Activated T-helper 1 cell treated with Interleukin-2 at 50 U/mL for 16 hours (primary cell): ENCODE measurements at places on chromosomes 7 and 10.

- no peak for DNase-seq
Measured at GRCh38 chr7:24192053-24192452, 91.9 kb upstream of the NPY start.

DNA sequence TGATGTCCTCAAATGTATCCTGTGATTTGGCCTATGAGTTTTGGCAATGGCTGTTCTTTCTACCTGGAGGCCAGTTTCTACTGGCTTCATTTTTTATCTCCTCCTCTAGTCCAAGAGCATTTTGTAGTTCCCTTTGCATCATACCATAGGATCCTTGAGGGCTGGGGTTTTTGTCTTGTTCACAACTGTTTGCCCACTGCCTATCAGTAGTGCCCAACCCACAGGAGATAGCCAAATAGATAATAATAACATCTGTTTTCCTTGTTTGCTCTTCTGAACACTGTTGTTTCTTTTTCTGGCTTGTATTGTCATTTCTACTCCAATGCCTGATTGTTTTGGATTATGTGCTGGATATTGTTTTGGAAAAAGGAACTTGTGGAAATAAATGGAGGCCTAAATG lies 3.4 kb downstream of the CDK1 start:
- DNase-seq: no peak

- DNase-seq: no peak
Measured at GRCh38 chr10:122132331-122132755, 138.8 kb upstream of the BTBD16 start.

DNA sequence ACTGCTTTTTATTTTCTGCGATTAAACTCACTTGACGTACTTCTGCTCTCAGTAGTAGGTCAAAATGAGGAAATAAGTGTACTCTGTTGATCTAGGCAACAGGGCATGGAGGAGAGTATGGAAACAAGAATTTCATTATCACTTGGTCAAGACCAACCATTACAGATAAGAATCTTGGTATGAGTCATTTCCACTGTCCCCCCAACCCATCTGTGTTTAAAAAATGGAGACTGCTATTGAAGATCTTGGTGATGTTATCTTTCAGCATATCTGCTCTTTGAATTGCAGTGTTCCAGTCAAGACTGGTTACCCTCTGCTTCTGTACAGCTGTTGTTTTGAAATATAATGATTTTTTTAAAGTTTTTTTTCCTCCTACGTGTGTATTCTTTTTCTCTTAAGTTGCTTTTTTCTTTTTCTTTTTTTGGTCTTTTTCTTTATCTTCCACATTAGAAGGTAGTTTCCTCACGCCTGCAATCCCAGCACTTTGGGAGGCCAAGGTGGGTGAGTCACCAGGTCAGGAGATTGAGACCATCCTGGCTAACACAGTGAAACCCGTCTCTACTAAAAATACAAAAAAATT lies 11.7 kb downstream of the STAM start:
- no peak for DNase-seq

- DNase-seq: no peak
Measured at GRCh38 chr10:108069096-108069495, 904.6 kb upstream of the SORCS1 start.

GRCh38 chr7:6640246-6640721 lies 3.2 kb downstream of the ZNF316 start:
- DNase-seq: no peak
